ENCODE measurements at places on chromosomes 3 and 15. TPM values are rescaled to one million over a fixed set of nuclear protein-coding genes. Genes with fewer than 3 reads are reported as not detected.

XIRP1 gene
- total RNA-seq, result not detected

GRAMD2A gene
- 0.06 TPM for total RNA-seq

CYP1A2 gene
- not detected for total RNA-seq

ADIPOQ gene
- not detected for total RNA-seq

HES1 gene
- 7.0 TPM for total RNA-seq

Data from aortic smooth muscle cell (primary cell).